Activated T-cell treated with anti-CD3 and anti-CD28 coated beads for 24 hours (primary cell): ENCODE measurements at places on chromosomes 7 and 10.

DNA sequence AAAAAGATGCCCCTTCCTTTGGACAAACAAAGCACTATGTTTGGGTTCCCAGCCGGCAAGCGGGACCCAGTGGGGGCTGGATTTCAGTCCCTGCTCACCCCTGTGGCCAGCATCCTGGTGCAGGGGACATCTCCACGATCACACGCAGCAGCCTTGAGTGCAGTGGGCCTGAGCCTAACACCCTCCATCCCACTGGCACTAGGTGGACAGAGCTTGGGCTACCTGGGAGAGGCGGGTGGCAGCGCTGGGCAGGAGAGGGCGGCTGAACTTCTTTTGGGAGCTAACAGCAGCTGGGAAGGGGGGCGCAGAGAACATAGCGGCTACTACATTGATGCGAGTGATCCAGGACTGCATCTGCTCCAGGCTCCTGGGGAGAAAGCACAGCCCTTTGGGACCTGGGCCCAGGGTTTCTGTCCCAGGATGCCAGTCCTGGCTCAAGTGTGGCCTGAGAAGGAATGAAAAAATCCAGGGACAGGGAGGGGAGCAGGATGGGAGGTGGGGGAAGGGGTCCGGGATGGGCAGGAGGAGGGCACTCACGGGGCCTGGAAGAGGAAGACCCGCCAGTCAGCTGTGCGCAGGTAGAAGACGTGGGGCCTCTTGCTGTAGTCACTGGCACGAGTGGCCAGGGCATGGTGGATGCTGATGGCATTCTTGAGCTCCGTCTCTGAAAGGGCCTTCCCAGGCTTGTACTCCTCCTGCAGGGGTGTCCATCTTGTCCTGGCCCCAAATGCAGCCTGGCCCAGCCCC is 9.0 kb downstream of the NFKB2 start:
- DNase-seq, result no peak

DNA sequence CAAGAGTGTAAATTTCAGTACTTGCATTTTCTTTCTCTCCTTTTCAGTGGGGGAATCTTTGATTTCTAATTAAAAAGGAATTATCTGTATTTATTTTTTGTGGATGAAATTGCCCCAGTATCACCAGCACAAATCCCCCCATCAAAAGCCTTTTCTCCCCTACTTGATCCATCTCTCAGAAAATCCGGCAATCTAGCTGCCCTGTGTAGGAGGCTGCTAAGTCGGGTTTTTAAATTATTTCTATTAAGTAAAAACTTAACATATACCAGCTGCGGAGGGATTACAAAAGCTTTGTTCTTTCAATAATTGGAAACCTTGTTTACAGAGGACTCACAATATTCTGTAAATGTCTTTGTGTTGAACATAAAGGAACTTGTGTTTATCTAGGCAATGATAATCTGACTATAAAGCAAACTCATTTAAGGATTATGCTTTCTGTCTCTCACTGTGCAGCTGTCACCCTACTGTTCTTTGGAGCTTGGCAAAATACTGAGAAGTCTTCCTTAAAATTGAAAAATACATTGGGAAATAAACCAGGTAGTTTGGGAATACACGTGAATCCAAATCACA is 177.4 kb upstream of the PRR15 start:
- no peak for DNase-seq

DNA sequence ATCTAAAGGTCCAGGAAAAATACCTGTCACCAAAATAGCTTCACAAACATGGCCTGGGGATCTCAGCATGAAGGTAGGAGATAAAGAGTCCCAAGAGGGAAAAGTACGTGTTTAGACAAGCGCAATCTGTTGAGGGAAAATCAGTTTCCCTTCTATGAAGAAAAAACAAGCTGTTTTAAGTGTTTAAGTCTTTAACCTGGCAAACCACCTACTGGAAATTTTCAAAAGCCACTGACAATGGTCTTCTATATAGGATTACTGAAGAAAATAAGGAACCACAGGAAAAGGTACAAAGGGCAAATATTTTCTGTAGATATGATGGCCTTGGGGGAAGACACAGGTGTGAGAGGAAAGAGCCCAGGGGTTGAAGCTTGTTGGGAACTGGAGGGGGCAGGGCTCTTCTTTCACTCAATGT is 21.2 kb downstream of the ALDH18A1 start:
- no peak for DNase-seq

DNA sequence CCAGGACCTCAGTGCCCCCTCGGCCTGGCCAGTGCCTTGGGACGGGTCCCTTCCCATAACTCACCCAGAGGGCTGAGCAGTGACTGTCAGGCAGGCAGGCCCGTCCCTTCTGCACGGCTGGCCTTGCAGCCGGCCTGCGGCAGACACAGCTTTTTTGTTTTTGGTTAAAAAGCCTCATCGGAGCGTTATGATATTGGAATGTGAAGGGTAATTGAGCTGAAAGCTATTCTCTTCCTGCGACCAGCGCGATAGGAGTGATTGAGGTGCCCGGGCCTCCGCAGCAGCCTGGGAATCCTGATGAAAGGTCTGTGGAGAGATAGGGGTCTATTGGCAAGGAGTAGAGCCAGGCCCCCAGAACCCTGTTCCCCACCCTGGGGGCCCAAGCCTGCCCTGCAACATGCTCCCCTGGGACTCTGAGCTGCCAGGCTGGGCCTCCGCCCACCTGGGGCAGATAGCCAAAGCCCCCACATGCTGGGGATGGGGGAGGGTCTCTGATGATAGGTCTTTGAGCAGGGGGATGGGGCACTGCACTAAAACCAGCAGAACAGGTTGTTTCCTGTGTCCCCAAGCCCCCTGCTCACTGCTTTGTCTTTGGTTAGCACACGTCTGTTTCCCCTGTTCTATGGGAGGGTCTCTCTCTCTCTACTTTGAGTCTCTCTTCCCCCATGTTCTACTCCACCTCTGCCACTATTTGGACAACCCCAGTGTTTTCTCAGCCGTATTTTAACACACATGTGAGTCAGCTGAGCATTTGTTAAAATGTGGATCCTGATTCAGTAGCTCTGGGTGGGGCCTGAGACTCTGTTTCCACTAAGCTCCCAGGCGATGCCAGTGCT is 131.9 kb downstream of the CDH23 start:
- DNase-seq, result no peak

- no peak for DNase-seq
These were observed 506 bp downstream of the CTTNBP2 start for GRCh38 chr7:117872561-117873309.

GRCh38 chr7:87107949-87108776 is 44.1 kb upstream of the DMTF1 start:
- no peak for DNase-seq

DNA sequence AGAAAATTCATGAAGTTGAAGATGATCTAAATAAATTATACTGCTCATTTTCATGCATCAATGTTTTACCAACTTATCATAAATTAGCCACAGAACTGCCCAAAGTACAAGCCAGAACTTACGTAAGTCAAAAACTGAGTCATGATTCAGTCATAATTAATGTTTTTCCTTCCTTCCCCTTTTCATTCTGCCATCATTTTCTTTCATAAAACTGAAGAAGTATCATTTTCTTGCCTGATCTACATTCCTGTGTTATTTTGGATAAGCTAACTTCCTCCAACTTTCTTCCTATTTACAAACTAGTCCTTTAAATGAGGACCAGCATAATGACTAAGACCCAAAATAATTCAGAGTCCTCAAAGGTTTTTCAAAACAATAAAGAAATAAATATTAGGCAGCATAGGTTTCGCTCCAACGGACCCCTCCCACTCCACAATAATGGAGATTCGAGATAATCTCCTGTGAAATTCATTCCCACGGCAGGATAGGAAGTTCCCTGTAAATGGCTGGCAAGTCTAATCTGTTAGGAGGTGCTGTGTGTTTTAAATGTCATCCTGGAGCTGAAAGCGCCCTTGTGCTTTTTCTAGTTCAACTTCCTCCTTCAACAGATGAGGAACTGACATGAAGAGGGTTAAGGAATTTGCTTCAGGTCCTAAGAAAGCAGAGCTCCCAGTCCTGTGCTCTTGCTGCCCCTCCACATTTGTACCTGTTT is 218.9 kb downstream of the DOCK4 start:
- DNase-seq, result no peak

DNA sequence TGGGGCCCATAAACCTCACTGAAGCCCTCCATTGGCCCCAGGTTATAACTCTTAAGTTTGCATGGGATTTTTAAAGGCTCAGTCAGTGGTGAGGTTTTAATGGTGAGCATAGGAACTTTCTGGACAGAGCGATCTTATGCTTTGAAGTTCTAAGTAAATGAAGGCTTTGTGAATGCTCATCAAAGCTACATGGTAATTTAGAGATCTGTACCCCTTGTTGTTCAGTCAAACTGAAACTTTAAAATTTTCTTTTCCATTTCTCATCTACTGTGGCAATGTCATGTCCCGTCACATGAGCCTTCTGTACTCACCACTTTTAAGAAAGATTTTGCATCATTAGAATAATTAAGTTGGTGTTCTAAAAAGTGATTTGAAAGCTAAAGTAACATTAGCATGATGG is 39.9 kb downstream of the CHN2 start:
- DNase-seq, result no peak

GRCh38 chr10:122323941-122324675 is 50.4 kb upstream of the PLEKHA1 start:
- no peak for DNase-seq

DNA sequence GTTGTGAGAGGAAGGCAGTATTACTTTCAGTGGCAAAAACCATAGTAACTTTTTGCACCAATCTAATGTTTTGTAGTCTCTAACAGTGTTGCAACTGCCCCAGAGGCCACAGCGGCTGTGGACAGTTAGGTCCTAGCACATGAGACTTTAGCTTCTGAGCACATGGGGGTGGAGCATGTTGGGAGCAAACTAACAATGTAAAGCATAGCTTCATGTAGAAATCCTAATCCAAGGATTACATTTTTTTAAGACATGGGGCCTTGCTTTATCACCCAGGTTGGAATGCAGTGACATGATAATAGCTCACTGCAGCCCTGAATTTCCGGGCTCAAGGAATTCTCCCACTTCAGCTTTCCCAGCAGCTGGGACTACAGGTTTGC is 49.0 kb downstream of the LAMB1 start:
- no peak for DNase-seq

DNA sequence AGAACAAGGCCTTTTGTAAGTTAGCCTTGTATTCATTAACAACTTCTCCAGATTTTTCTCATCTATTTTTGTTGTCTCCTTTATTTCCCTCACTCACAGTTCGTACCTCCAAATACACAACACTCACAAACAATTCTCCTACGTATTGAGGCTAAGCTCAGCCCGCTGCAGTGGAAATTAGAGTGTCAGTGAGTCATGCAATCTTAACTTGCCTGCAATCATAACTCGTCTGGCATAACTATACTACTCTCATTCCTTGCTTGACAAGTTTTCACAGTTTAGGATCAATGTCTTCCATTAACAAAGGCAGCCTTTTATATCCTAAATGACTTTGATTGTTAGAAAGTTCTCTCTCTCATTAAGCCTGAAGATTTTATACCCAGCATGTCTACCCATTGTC is 23.8 kb downstream of the TMEM196 start:
- DNase-seq, result no peak
